Right cardiac atrium (tissue), 5 donors: ENCODE measurements at places on chromosomes 5 and 9. TPM values are rescaled to one million over a fixed set of nuclear protein-coding genes. Genes with fewer than 3 reads are reported as not detected.

DNA sequence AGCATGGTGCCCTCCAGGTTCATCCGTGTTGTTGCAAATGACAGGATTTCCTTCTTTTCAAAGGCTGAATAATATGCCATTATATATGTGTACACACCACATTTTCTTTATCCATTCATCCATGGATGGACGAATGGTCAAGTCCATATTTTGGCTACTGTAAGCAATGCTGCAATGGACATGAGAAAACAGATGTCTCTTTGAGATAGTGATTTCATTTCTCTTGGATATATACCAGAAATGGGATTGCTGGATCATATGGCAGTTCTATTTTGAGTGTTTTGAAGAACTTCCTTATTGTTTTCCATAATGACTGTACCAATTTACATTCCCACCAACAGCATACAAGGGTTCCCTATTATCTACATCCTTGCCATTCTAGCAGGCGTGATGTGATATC, 67.9 kb downstream of the TEK start:
- DNase-seq = no peak

GRCh38 chr5:83133797-83134196, 56.5 kb downstream of the XRCC4 start:
- DNase-seq = no peak

DNA sequence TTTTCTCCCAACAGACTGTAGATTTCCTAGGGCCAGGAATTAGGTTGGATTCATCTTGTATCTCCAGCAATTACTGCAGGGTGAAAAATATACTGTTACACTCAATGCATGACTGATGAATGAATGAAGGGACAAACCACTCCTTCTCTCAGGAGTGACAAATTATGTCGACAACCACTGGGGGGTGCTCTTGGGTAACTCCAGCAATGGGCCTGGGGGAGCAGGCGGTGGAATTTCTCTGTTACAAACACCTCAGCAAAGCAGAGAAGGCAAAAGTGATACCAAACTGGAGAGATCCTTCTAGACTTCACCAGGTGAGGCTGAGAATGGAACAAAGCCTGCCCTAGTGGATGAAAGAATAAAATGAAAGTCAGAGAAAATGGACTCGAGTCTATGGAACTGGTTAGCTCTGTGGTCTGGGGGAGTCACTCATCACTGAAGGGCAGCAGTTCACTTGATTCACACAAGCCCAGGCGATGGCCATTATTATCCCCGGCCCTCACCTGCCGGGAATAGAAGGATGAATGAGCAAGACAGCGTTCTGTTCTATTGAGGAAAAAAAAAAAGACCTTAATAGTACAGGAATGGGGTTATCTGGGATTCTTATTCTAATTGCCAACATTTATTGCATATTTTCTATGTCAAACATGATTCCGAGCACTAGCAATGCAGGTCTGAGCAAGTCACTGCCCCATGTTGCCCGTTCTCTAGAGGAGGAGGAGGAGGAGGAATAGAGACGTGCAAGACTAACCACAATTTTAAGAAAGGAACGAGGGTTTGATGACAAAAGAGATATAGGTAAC, 341.1 kb downstream of the ASTN2 start:
- DNase-seq = no peak

DNA sequence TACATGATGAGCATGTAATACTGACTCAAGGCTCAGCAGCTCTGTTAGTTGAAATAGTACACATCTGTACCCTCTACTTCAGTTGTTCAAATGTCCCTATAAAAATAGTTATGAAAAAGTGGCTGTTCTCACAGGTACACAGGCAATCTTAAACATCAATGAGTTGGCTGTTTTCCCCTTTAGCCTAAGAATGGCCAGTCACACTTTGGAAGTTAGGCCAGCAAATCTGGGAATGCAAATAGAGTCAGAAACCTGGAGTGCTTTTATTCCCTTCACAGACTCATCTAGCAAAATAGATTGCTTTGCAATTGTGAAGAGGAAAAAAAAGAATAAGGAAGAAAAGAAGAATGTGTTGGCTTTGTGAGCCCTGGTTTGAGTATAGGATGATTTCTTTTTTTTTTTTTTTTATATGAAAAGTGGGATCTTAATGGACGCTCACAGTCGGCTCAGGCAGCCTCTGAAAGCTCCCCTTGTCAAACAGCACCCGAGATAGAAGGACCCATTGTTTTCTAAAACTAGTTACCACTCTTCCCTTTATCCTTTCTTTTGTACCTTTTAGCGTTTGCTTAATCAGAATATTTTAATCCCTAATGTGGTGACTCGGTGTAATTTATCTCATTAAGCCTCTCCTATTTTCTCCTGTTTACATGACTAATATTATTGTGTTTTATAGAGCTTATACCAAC, 27.9 kb upstream of the TLE1 start:
- DNase-seq = no peak

GRCh38 chr9:129597355-129598088, 23.4 kb downstream of the C9orf50 start:
- peak; percentile 90 for DNase-seq

- DNase-seq = no peak
Measured at GRCh38 chr5:93188876-93189485, 392.0 kb downstream of the NR2F1-AS1 start.

- DNase-seq = no peak
Measured at GRCh38 chr5:142947427-142947709, 177.2 kb downstream of the ARHGAP26 start.

GRCh38 chr9:124941679-124942561, 1.0 kb upstream of the GOLGA1 start:
- DNase-seq = peak; percentile 82

GRCh38 chr9:19782005-19782404, 6.8 kb downstream of the SLC24A2 start:
- no peak for DNase-seq

DNA sequence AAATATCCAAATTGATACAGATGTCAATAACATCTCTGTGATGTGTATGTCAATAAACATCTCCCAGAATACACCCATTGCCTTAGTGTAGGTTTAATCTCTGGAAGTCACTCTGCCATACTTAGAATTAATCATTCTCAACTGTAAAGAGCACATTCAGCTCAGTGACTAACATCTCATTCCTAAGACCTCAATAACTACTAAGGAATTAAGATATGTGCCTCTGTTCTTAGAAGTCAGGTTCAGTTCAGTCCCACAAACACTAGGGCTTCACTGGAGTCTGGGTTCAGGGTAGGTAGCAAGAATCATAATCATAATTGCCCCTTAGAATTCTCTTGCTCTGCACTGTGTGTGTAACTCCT, 31.7 kb downstream of the UGCG start:
- no peak for DNase-seq

GRCh38 chr5:126354012-126354857, 69.0 kb upstream of the GRAMD2B start:
- no peak for DNase-seq

DNA sequence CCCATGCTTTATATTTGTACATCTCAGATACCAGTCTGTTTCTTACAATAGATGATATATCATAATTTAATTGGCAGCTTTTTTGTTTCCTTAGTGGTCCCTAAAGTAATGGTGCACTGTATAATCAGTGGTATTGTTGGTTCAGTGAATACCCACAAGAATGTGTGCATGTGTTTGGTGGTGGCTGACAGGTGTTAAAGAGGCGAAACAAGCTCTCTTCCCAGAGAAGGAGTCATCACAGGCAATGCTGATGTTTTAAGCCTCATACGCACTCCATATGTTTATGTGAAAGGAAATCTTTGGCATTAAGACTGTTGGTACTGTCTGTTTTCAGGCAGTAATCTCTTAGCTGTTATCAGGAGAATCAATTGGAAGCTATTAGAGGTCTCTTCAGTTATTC, 49.2 kb upstream of the KIAA1958 start:
- DNase-seq = no peak

GRCh38 chr5:172549696-172550095, 91.4 kb upstream of the NEURL1B start:
- DNase-seq = no peak

DNA sequence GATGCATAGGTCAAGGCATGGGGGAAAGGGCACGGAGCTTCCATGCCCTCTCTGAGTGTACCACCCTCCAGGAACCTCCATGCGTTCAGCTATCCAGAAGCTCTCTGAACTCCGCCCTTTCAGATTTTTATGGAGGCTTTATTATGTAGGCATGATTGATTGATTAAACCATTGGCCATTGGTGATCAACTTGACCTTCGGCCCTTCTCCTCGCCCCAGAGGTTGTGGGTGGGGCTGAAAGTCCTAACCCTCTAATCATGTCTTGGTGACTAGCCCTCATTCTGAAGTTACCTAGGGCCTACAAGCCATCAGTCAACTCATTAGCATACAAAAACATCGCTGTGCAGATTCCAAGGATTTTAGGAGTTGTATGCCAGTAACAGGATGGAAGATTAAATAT, 323.7 kb upstream of the KLF4 start:
- no peak for DNase-seq

- DNase-seq = no peak
Measured at GRCh38 chr5:131944702-131945550, 537 bp downstream of the MEIKIN start.

DNA sequence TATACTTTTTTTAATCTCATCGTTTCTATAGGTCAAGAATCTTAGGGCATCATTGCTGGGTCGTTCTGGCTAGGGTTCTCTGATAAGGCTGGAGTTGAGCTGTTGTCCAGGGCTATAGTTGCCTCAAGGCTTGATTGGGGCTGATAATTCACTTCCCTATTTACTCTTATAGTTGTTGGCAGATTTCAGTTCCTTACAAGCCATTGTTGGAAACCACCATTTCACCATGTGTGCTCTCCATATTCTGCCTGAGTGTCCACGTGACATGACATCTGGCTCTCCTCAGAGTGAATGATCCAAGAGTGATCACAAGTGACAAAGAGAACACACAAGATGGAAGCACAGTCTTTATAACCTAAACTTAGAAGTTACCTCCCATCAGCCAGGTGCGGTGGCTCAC, 852.2 kb downstream of the EFNA5 start:
- DNase-seq = no peak

- no peak for DNase-seq
Measured at GRCh38 chr9:97373331-97373730, 38.6 kb upstream of the TDRD7 start.

DNA sequence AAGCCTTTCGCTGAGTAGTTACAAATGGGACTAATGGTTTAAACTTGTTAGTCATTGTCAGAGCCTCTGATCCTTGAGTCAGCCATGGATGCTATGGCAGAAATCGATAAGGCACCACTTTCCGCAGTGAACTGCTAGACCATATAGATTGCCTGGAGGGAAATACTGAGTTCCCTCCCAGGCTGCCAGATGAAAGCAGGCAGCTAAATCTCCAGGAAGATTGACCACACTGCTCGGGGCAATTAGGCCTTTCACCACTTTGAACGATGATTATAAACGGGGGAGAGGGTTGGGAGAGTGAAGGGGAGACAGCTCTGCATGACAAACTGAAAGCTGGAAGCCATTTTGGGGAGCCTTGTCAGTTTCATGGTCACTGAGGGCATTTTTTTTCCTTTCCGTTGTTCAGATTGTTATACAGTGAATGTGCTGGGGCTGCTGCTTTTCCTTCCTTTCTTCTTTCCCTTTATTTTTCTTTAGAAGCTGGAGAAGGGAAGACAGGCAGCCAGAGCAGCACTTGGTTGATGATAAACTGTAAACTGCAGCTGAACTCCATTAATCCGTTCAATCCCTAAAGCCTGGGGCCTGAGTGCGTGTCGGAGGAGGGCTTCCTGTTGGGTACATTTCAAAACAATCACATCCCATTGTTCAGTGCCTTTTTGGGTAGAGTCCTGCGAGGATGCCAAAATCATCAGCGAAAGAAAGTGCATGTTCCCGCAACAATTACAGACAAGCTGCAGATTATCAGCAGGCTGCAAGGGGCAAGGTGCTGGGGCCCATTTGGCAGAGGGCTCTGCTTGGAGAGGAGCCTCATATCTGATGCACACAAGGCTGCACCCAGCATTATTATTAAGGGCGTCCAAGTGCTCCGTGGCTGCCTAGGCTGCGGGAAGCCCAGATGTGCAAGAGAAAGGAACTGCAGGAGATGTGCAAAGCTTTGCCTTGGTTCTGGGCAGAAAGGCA, 308.4 kb downstream of the PSAT1 start:
- no peak for DNase-seq

DNA sequence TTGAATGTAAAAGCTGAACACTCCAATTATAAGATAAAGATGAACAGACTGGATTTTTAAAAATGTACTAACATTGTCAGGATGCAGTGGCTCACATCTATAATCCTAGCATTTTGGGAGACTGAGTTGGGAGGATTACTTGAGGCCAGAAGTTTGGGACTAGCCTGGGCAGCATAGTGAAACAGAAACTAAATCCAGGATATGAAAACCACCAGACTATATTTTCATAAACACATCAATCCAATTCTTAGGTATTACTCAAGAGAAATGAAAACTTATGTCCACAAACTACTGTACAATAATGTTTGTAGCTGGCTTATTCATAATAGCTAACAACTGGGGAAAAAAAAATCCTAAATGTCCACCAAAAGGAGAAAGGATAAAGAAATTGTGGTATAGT, 26.8 kb upstream of the NAA35 start:
- no peak for DNase-seq

DNA sequence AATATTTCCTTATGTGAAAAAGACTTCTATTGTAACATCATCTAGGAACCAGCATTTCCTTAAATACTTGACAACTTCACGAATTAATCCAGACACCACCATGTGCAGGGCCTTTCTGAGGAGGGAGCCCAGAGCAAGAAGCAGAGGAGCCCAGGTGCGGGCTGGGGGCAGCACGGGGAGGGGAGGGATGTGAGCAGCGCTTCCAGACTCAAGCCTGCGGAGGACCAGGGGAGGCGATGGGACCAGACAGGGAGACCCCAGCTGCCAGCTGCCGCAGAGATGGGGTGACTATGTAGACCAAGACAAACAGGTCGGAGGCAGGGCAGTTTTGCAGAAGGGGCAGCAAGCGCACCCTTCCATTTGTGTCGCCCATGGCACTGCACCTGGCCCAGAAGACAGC, 596.1 kb downstream of the IRX1 start:
- DNase-seq = no peak

GRCh38 chr5:158499075-158499891, 600.4 kb downstream of the EBF1 start:
- no peak for DNase-seq

CARD19 gene
- total RNA-seq = 26.6 TPM

CATSPER3 gene
- 0.54 TPM for total RNA-seq

SLC6A19 gene
- not detected for total RNA-seq

TLR4 gene
- total RNA-seq = 18.1 TPM

GOLM1 gene
- total RNA-seq = 12.9 TPM

ADAMTS12 gene
- 1.0 TPM for total RNA-seq

COL23A1 gene
- 6.3 TPM for total RNA-seq

ANKRD33B gene
- 2.2 TPM for total RNA-seq

NR5A1 gene
- total RNA-seq = not detected

LPAR1 gene
- total RNA-seq = 36.2 TPM

PCDHB5 gene
- 3.1 TPM for total RNA-seq

SWI5 gene
- 21.6 TPM for total RNA-seq

ADGRD2 gene
- total RNA-seq = not detected

TPPP gene
- total RNA-seq = 18.7 TPM

PLPP7 gene
- 104 TPM for total RNA-seq

ROR2 gene
- 35.3 TPM for total RNA-seq

FGF1 gene
- total RNA-seq = 23.1 TPM
